Stimulated activated CD8-positive, alpha-beta memory T cell treated with anti-CD3 and anti-CD28 coated beads, Interleukin-15, amount 100 ng/mL, for 4 hours (primary cell): ENCODE measurements at places on chromosomes 1 and 21.

GRCh38 chr1:208643005-208643597 is 398.9 kb upstream of the PLXNA2 start:
- no peak for DNase-seq

GRCh38 chr1:229027622-229028182 is 243.2 kb upstream of the RAB4A start:
- peak; percentile 8 for DNase-seq

DNA sequence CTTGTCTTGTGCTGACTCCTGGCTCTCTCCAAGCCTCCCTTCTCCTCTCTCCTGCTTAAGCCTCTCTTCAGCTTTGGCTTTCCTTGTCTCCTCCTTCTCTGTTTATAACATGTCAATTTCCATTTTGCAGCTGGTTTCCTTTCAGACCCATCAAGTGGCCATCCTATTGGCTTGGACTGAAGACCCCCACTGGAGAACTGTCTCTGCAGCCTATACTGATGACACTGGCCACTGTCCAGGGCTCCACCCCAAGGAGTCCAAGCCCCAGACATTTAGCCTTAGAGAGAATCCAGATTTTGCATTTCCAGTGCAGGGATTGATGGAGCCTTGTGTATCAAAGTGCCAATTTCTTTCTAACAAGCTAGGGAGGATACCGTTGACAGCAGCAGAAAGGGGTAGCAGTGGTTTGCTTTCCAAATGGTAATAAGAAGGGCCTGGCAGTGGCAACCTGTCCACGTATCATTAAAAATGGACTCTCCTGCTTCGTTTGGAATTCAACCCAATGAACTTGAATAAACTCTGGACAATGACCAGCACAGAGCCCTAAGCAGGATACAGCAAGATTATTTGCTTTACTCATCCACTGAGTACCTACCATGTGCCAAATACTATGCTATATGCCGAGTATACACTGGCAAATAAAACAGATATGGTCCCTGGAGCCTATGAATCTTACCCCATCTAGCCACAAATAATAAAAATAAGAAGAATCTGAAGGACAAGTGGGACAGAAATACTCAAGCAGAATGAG is 6.5 kb downstream of the OVAAL start:
- no peak for DNase-seq

- DNase-seq, result no peak
Observed at GRCh38 chr1:26287033-26287711, 7.3 kb downstream of the SH3BGRL3 start.

GRCh38 chr1:152109998-152110294 is 5.3 kb downstream of the TCHH start:
- no peak for DNase-seq
